T-helper 17 cell (primary cell): ENCODE measurements at places on chromosomes 7 and 10.

DNA sequence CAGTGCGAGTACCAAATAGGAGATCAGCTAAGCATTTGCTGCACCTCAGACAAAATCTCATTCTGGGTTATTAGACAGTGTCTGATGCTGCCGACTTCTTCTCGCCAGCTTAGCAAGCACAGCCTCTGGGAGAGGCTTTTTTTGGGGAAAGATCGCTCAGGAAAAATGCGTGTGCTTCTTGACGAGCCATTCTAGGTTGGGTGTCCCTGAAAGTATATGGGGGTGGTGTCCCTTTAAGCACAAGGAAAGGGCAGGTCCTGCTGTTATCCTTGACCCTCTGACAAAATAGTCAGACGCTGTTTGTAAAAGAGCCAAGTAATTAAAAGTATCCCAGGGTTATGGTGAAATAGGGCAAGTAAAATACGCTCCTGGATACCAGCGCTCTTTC lies 540.1 kb upstream of the FZD8 start:
- no peak overlapping the region for H3K27ac ChIP-seq
- H3K36me3 ChIP-seq, result no peaks in the 10 kb centered on the region
- no peak overlapping the region for H3K4me3 ChIP-seq
- no peaks in the 10 kb centered on the region for H3K27me3 ChIP-seq
- no peak for DNase-seq

DNA sequence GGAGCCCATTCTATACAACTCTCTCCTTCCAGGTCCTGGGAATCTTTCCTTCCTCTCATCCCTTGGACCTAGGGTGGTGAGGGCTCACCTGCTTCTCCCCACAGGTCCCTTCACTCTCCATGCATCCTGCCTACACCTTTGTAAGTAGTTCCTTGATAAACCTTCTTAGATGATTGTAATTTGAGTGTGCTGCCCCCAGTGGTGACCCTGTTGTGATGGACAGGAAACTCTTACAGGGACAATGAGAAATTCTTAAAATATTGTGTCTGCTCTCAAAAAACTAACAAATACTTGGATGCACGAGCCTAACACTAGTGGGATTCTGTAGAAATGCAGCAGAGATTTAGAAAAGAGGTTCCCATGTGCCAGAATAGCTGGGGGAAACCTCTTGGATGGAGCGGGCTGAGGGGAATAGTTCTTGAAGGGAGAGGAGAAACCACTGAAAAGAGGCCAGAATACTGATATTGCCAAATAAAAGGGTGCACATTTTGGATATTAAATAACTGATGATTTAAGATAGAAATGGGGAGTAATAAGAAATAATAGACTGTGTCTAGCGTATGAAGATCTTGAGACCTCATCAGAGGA lies 6.7 kb upstream of the PAXIP1 start:
- no peaks in the 10 kb centered on the region for H3K27me3 ChIP-seq
- no peak for DNase-seq
- no peaks in the 10 kb centered on the region for H3K36me3 ChIP-seq
- H3K4me1 ChIP-seq, result peaks cover 7% of the 10 kb centered on the region
- H3K27ac ChIP-seq, result no peak overlapping the region

DNA sequence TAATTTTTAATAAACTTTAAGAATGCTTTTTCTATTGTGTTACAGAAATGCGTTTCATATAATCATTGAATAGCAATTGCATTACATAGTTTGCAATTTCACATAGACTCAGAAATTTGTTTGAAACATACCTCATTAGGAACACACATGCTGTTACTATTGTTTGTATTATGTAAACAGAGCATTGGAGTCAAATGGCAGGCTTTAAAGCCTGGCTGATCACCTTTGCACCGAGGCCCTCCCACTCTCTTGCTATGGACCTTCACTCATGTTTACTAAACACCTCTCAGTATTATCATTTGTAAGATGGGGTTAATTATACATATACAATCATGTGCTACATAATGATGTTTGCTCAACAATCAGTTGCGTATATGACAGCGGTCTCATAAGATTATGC lies 203.6 kb upstream of the NPSR1 start:
- no peak overlapping the region for H3K4me3 ChIP-seq
- no peaks in the 10 kb centered on the region for H3K27me3 ChIP-seq
- no peaks in the 10 kb centered on the region for H3K4me1 ChIP-seq
- no peak for DNase-seq
- H3K36me3 ChIP-seq, result no peaks in the 10 kb centered on the region

DNA sequence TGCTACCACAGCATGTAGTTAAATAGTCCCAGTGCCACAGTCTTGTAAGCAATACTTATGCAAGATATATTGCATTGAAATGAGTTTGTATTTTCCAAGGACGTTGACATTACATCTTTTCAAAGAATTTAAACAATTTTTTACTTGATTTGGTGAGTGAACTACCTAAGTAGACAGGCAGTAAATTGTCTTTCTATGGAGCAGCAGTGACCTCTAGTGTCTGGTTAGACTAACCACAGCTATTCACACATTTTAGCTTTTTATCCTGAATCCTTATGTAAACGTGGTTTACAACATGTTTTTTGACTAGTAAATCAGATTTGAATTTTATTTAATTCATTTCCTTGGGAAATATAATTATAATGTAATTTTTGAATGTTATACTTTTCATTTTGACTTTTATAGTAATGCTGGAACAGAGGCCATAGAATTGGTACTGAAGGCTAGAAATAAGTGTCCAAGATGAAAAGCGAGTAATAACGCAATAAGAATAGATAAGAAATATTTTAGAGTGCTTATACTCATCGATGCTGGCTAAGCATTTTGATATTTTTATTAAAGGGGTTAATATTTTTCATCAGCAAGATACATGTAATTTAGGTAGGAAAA lies 5.6 kb downstream of the LRRTM3 start:
- no peaks in the 10 kb centered on the region for H3K36me3 ChIP-seq
- H3K27me3 ChIP-seq, result peaks cover 44% of the 10 kb centered on the region
- H3K27ac ChIP-seq, result no peak overlapping the region

GRCh38 chr10:110671788-110672579 lies 27.8 kb downstream of the RBM20 start:
- H3K36me3 ChIP-seq, result no peaks in the 10 kb centered on the region
- H3K4me1 ChIP-seq, result peaks cover 3% of the 10 kb centered on the region
- peak; percentile 24 for DNase-seq
- H3K4me3 ChIP-seq, result peak overlapping the region; percentile 89
- H3K27me3 ChIP-seq, result peaks cover 19% of the 10 kb centered on the region
- H3K27ac ChIP-seq, result peak overlapping the region; percentile 85

DNA sequence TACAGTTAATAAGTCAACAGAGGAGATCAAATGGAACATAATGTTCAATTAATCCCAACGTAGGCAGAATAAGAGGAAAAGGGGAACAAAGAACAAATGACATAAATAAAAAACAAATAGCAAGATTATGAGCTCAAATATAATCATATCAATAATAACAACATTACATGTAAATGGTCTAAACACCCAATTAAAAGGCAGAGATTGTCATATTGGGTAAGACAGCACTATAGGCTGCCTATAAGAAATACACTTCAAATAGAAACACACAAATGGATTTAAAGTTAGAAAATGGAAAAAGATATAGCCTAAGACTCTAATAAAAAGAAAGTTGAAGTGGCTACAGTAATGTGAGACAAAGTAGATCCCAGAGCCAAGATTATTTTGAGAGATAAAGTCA lies 126.4 kb upstream of the PTER start:
- no peak overlapping the region for H3K27ac ChIP-seq
- no peaks in the 10 kb centered on the region for H3K36me3 ChIP-seq
- no peak overlapping the region for H3K4me3 ChIP-seq
- no peaks in the 10 kb centered on the region for H3K27me3 ChIP-seq
- DNase-seq, result no peak

DNA sequence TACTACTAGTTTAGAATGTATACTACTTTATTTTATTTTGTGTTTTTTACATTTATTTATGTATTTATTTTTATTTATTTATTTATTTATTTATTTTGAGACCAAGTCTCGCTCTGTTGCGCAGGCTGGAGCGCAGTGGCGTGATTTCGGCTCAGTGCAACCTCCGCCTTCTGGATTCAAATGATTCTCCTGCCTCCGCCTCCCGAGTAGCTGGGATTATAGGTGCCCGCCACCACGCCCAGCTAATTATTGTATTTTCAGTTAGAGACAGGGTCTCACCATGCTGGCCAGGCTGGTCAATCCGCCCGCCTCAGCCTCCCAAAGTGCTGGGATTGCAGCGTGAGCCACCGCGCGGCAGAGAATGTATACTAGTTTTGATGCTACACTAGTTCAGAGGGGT lies 2.0 kb upstream of the PARD3 start:
- peaks cover 2% of the 10 kb centered on the region for H3K36me3 ChIP-seq
- no peak overlapping the region for H3K27ac ChIP-seq
- H3K4me3 ChIP-seq, result no peak overlapping the region

- no peaks in the 10 kb centered on the region for H3K36me3 ChIP-seq
- H3K27ac ChIP-seq, result no peak overlapping the region
- DNase-seq, result no peak
- H3K27me3 ChIP-seq, result no peaks in the 10 kb centered on the region
- no peak overlapping the region for H3K4me3 ChIP-seq
- no peaks in the 10 kb centered on the region for H3K4me1 ChIP-seq
Measured at GRCh38 chr10:93434991-93435491, 47.1 kb downstream of the MYOF start.

GRCh38 chr10:83545901-83546391 lies 593.4 kb upstream of the GHITM start:
- H3K4me1 ChIP-seq, result no peaks in the 10 kb centered on the region
- no peak overlapping the region for H3K27ac ChIP-seq
- no peak for DNase-seq
- H3K36me3 ChIP-seq, result no peaks in the 10 kb centered on the region

- peaks cover 16% of the 10 kb centered on the region for H3K4me1 ChIP-seq
- peaks cover 6% of the 10 kb centered on the region for H3K36me3 ChIP-seq
- no peak for DNase-seq
- H3K4me3 ChIP-seq, result peak overlapping the region; percentile 94
- peak overlapping the region; percentile 81 for H3K27ac ChIP-seq
- peaks cover 65% of the 10 kb centered on the region for H3K27me3 ChIP-seq
Measured at GRCh38 chr7:64887756-64888508, 15.1 kb upstream of the ZNF273 start.

GRCh38 chr7:72190146-72190545 lies 222.0 kb downstream of the CALN1 start:
- no peak overlapping the region for H3K27ac ChIP-seq
- no peaks in the 10 kb centered on the region for H3K36me3 ChIP-seq
- H3K4me3 ChIP-seq, result no peak overlapping the region
- H3K4me1 ChIP-seq, result no peaks in the 10 kb centered on the region
- DNase-seq, result no peak
- no peaks in the 10 kb centered on the region for H3K27me3 ChIP-seq

DNA sequence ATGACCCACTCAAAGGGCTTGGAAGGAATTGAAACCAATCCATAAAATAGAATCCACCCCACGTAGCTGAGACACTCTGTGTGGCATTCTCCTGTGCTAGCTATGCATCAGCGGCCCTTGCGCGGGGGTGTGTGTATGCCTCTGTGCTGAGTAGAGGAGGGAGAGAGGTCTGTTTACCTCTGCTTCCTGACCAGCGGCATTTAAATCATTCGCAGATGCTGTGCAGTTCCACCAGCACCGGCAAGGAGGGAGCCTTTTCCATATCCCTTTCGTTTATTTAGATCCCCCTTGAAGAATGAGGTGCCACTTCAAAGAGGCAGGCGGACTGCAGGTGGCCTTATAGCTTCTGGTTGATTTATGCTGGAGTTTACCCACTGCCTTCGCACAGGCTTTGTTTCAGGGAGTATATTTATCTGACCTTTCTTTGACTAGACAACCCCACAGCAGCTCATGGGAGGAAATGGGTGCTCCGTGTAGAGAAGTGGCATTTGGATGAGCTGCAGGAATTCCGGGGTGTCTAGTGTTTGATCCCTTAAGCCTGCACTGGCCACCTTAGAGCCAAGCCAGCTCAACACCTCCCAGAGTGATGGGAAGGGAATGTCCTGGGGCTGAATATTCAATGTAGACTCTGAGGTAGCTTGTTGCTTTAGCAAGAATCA lies 11.4 kb downstream of the C10orf53 start:
- peaks cover 66% of the 10 kb centered on the region for H3K27me3 ChIP-seq
- H3K36me3 ChIP-seq, result peaks cover 6% of the 10 kb centered on the region
- DNase-seq, result no peak
- no peak overlapping the region for H3K27ac ChIP-seq

DNA sequence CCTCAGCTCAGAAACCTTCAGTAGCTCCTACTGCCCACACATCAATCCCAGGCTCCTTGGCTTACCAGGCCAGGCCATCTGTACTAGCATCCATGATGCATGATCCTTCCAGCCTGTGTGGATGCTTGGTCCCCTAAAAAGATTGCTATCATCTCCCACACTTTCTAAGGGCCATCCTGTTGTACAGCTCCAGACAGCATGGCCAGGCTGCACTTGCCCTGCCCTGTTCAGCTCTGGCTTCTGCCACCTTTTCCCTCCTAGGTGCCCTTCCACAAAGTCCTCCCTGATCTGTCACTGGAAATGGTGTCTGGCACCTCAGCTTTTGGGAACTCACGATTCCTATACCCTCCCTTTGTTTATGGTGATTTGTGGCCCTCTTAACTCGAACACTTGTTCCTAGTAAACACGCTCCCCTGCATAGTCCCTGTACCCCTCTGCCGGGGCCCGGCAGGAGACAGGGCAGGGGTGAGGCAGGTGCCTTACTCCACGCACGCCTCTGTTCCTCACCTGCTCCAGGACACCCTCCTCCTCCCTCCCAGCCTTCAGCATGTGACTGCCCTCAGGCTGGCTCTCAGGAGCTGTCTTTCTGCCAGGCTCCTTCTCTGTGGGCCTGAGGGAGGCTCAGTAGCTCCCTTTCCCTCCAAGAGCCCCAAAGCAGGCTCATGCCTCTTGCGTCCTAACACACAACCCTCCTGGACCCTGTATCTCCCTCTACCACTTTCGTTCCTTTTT lies 71.8 kb downstream of the CDH23 start:
- no peak for DNase-seq
- H3K4me3 ChIP-seq, result no peak overlapping the region
- H3K27ac ChIP-seq, result no peak overlapping the region
- peaks cover 6% of the 10 kb centered on the region for H3K4me1 ChIP-seq
- peaks cover 15% of the 10 kb centered on the region for H3K27me3 ChIP-seq
- no peaks in the 10 kb centered on the region for H3K36me3 ChIP-seq

GRCh38 chr7:83547526-83547925 lies 101.4 kb downstream of the SEMA3E start:
- H3K27ac ChIP-seq, result no peak overlapping the region
- no peak overlapping the region for H3K4me3 ChIP-seq
- no peaks in the 10 kb centered on the region for H3K4me1 ChIP-seq
- H3K36me3 ChIP-seq, result no peaks in the 10 kb centered on the region
- no peaks in the 10 kb centered on the region for H3K27me3 ChIP-seq

DNA sequence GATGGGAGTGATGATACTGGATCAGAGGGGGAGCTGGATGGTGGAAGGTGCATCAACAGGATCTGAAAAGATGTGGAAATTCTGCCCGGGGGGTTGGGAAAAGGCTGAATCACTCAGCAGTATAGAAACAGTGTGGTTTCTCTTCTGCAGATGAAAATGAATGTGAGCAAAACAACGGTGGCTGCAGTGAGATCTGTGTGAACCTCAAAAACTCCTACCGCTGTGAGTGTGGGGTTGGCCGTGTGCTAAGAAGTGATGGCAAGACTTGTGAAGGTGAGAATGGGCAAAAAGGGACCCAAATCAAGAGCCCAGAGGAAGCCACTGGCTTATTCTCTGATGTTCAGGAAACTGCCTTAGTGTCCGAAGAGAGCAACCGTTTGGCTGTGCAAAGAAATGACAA lies 12.9 kb downstream of the OIT3 start:
- peaks cover 6% of the 10 kb centered on the region for H3K27me3 ChIP-seq
- no peaks in the 10 kb centered on the region for H3K4me1 ChIP-seq
- DNase-seq, result no peak
- H3K36me3 ChIP-seq, result no peaks in the 10 kb centered on the region
- H3K4me3 ChIP-seq, result no peak overlapping the region
- no peak overlapping the region for H3K27ac ChIP-seq
